GM23248 (cell line): ENCODE measurements at places on chromosomes 4 and X.

DNA sequence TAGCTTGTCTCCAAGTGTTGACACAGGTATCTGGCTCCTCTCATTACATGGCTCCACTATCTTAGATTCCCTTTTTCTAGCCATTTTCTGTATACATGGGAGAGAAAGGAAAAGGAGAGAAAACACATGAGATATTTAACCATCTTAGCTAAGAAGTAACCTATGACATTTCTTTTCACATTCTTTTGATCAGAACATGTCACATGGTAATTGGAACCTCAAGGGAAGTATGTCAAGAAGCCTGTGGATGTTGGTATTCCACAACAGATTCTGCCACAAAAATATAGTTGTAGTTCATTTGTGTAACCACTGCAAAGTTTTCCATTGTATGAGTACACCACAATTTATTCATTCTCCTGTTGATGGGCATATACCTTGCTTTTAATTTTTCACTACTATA, 18.7 kb upstream of the GABRB1 start:
- DNase-seq = no peak

DNA sequence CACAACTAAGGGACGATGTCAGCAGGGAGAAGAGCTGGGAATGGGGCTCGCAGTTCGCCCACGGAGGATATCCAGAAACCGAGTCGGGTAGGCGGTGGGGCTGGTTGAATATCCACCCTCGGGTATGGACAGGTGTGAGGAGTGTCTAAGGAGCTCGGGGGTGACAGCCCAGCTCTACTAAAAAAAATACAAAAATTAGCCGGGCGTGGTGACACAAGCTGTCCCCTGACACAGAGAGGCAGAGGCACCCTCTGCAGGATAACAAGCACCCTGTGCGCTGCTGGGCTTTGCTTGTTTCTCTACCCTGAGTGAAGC, 12.2 kb upstream of the ASMTL start:
- no peak for DNase-seq

DNA sequence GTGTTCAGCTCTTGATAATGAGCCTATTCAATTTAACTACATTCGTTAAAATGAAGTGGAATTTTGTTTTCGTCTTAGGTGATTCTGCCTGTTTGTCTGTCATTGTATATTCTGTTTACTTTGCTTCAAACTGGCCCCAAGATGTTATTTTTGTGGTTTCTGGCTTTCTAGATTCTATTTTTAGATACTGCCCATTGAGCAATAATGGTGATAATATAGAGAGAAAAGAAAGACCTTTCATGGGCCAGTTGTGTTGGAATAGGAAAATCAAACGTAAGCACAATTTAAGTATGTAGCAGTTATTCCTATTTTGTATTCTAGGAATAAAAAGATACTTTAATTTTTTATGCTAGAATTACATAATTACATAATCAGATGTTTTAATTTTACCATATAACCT, 4.0 kb downstream of the CDKN2AIP start:
- peak; percentile 32 for DNase-seq

DNA sequence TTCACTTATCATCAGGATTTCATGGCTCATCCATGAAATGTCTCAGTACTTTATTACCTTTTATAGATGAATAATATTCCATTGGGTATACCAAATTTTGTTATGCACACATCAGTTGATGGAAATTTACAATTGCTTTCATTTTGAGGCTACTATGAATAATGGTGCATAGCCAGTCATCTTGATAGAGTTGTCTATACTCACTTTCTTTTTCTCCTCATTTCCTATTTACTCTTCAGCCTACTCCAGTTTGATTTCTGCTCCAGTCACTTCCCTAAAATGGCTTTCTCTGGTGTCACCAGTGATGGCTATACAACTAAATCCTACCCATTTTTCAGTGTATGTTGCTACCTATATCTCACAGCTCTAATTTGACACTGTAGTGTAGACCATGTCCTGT, 743.5 kb upstream of the MAGEB2 start:
- DNase-seq = no peak

GRCh38 chr4:30720021-30720660, at the start of gene PCDH7:
TSS of gene PCDH7 (plus strand) at chr4:30720369. CDS start at chr4:30721423, 1,054 bp downstream.
- peak; percentile 71 for DNase-seq

GRCh38 chrX:80335062-80335830, 85.0 kb upstream of the TENT5D start:
- peak; percentile 21 for DNase-seq

DNA sequence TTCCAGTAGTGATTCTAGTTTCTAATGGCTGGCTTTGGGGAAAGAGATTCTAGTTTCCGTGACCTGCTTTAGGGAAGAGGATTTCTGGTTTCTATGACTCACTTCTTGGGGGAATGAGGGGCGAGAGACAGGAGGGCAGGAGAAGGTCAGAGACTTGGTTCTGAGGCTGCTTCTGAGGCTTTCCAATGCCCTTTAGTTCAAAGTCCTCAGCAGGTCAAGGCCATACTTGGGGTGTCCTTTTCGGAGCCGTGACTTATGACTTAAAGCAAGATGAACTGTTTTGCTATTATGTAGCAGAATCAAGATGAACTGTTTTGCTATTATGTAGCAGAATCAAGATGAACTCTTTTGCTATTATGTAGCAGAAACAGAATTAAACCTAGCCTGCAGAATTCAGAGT, 52.2 kb upstream of the TLR3 start:
- no peak for DNase-seq

DNA sequence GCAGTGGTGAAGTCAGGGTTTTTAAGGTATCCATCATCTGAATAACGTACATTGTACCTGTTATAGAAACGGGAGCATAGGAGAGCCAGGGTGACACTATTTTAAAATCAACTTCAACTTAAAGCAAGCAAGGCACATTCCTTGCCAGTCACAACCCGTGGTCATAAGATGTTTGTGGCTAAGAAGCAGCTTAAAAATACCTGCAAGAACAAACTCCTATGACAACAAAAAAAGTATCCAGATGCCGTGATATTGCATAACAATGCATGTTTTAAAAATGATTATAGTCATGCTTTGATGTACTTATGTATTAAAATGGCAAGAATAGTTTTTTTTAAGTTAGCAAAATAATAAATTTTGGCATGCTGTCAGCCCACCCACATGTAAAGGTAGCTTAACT, 16.5 kb upstream of the SYNPO2 start:
- DNase-seq = no peak

DNA sequence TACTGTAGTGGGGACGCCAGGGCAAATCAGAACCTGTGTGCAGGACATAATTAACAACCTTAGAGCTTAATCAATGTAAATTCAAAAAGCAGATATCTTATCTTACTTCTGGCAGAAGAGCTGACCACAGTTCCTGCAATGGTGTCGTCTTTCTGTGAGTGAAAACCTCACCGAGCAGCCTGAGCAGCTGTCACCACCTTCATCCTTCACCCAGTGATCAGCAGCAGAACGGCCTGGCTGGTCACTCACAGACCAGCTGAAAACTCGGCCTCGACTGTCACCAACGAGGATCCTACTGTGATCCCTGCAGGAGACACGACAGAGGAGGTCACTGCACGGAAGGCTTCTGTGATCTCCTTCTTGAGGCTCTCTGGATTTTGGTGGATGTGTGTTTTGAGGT, 94.2 kb downstream of the CDS1 start:
- DNase-seq = no peak

DNA sequence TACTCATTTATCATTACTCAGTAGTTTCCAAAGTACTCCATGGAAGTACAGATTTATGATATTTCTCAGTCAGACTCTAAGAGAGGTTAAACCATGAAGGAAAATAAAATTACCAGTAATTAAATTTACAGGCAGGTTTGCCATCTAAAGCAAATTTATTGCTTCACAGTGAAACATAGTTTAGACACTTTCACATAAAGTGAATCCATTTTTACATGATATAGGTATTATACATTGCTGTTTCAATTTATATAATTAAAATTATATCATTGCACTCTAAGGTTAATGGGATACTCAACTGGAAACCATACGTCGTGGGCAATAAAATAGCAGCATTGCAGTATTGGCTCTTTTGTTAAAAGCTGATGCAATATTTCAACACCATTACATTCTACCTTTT, 202.8 kb downstream of the SLIT2 start:
- no peak for DNase-seq

- peak; percentile 8 for DNase-seq
These were observed 234.1 kb upstream of the IGFBP7 start for GRCh38 chr4:57344296-57344695.

- no peak for DNase-seq
These were observed 140.8 kb upstream of the PGRMC2 start for GRCh38 chr4:128428397-128428796.

DNA sequence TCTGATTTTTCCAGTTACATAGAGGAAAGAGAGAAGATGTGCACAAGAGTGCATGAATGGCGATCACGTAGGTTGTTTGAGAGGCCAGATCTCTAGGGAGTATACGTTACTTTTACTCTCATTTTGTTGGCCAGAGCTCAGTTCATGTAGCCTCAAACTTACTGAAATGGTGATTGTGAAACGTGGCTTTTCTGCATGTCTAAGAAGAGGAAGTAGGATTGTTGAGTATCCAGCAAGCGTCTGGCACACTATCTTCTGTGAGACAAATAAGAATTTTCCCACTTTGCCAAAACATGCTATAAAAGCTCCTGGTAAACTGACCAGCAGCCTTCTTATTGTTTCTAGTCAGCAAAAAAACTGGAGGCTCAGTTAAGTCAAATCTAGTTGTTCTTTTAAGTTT, 264.5 kb upstream of the EMCN start:
- no peak for DNase-seq
